ENCODE measurements at places on chromosomes 1 and 21.

GRCh38 chr1:19128968-19129514 is 81.0 kb downstream of the UBR4 start:
- DNase-seq, result no peak

DNA sequence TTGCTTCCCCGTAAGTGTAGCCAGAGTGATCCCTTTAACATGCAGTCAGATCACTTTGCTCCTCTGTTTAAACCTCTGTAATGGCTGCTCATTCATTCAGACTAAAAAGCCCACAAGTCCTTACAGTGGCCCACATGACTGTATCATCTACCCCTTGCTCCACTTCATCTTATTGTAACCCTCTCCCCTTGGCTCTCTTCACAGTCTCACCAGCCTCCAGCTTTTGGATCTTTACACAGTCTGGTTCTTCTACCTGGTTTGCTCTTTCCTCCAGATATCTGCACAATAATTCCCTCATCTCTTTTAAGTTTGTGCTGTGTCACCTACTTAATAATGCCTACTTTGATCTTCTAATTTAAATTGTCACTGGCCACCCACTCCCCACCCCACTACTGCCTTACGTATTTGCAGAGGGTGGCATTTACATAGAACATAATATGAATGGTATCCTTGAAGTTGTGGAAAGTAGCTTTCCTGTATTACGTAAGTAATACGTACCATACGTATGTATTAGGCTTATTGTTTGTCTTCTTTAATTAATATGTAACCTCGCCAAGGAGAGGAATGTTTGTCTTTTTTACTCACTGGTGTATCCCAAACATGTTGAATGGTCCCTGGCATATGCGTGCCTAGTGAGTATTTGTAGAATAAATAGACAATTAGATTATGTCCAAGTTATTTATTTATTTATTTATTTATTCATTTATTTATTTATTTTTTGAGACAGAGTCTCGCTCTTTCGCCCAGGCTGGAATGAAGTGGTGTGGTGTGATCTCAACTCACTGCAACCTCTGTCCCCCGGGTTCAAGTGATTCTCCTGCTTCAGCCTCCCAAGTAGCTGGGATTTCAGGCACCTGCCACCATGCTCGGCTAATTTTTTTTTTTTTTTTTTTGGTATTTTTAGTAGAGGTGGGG is 48.6 kb downstream of the TSNAX start:
- DNase-seq, result no peak

GRCh38 chr21:15624646-15625045 is 105.1 kb upstream of the USP25 start:
- DNase-seq, result no peak

DNA sequence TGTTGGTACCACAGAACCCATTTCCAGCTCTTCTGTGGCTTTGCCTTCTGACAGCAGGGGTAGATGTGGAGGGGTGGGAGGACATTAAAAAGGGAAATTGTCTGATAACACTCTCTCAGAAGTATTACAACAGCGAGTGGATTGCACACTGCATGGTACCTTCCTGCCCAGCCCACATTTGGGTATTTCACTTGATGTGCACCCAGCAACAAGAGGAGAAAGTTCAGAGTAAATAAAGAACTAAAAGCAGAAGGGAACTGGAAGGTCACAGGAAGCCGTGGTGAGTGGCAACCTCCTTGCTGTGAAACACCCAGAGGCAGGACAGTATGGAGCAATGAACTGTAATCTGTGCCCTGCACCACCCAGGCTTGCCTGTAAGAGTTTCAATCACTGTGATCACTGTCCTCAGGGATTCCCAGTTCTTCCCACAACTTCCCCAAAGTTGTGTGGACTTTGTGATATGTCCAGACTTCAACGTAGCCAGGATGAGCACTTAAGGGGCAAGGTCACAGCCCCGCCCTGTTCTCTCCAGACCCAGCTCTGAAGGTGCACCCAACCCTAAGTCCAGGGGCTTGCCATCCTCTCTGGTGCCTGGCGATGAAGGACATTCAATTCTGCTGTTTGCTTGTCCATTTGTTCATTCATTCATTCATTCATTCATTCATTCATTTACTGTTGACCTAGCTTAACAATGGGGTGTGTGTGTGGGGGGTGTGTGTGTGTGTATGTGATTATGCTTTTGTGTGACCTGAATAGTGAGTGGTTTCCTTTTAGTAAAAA is 18.7 kb upstream of the F5 start:
- peak; percentile 2 for DNase-seq

- no peak for DNase-seq
These were observed 111.6 kb upstream of the ERRFI1 start for GRCh38 chr1:8137481-8138244.

All from amygdala (tissue), 56 donors.